ENCODE measurements at places on chromosomes 13 and 19. TPM values are rescaled to one million over a fixed set of nuclear protein-coding genes. Genes with fewer than 3 reads are reported as not detected.

F2RL3 gene
- polyA plus RNA-seq, result 0.18 TPM

NLRP7 gene
- polyA plus RNA-seq, result not detected

CYP4F3 gene
- 0.08 TPM for polyA plus RNA-seq

- DNase-seq, result no peak
Measured at GRCh38 chr19:44620667-44621066, 7.3 kb downstream of the IGSF23 start.

GRCh38 chr13:26305676-26306075, 51.7 kb downstream of the CDK8 start:
- DNase-seq, result no peak

Measured in hindlimb muscle (tissue), 1 donor.